AG08396 (cell line): ENCODE measurements at places on chromosomes 1 and 21.

DNA sequence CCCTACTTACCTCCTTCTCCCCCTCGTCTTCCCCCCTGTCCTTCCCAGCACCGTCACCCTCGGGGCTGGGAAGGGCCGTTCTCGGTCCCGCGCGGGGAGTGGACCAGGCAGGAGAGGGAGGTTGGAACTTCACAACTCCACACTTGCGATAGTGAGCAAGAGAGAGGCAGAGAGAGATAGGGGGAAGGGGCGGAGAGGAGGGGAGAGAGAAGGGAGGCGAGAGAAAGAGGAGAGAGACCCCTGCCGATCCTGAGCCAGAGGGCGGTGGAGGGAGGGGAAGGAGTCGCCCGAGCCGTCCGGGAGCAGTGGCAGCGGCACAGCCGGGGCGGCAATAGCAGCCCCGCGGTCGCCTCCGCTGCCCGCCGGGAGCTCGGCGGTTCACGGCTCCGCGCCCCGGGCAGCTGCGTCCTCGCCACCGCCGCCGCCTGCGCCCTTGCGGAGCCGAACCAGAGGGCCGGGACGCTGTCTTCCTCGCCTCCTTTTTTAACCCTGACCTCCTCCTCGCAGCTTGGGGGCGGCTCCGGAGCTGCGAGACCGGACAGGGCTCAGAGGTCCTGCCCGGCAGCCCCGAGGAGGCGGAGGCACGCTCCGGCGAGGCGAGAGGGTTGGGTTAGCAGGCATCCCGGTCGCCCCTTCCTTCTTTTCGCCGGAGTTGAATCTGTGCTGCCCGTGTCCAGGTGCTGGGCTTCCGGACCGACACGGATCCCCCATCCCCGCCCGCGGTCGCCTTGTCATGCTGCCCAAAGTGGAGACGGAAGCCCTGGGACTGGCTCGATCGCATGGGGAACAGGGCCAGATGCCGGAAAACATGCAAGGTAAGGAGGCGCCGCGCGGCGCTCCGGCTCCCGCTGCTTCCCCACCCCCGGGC lies 11.7 kb downstream of the NR5A2 start:
- peak; percentile 57 for DNase-seq

DNA sequence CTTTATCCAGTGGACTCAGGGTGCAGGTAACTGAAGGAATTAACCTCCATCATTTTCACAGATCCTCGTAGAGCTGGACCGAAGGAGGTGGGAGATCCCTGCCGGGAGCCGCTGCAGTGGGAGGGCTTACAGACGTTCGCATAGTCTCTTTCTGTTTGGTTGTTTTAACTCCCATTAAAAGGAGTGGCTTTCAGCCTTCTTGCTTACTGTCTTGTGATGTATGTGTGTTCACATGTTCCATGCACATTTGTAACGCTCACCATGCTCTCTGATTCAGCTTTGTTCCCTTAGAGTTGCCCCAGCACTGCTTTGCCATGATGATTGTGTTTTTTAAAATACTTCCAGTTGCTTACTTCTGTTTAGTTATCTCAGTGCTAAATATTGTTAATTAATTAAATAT lies 85.8 kb downstream of the ADARB1 start:
- DNase-seq = no peak

DNA sequence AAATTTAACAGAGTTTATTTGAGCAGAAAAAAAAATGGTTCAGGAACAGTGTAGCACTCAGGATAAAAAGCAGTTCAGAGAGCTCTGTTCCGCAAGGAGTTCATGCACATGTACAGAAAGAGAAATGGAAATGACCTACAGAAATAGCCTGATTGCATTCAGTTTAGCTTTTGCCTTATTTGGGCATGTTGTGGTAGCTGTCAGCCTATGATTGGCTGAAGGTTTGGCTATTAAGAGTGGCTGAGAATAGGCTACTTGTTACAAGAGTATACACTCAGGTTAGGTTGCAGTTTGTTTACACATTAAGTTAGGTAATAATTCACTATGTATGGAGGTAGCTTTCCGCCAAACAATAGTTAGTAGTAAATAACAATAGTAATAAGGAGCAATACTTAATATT lies 511.0 kb upstream of the TMPRSS15 start:
- DNase-seq = no peak

- DNase-seq = peak; percentile 77
Measured at GRCh38 chr1:225655509-225656258, 2.8 kb upstream of the ENAH start.

- peak; percentile 22 for DNase-seq
Measured at GRCh38 chr1:23984417-23985186, 4.5 kb upstream of the SRSF10 start.
